NCI-H2107 (cell line): ENCODE measurements at places on chromosomes 3 and 15.

DNA sequence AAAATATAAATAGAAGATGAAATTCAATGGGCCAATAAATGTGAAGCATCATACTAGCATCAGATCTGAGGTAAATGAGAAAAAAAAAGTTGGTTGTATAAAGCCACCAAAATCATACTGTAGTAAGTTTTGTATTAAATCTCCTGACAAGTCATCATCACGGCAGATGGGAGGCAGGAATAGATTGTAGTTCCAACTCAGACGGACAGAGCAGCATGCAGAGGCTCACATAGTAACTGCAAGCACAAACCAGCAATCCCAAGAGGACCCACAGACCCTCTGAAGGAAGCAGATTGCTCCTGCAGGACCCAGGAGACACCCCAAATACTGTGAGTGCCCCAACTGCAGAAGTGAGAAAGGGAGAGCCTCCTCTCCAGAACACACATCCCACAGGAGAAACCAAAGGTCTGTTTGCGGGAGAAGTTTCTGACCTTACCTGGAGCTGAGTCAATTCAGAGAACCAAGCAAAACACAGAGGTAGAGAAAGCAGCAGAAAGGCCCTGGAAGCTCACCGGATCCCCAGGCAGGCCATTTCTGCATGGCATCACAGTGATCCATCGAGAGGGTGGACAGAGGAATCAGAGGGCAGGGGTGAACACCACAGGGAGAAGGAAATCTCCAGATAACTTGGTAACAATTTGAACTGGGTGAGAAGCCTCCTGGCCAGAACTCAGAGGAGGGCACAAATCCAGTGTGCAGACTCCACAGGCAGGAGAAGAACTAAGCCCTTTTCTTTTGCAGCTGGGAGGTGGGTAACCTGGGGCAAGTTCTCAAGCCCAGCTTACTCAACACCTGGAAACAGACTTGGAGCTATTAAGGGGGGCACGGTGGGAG lies 141.6 kb upstream of the ARHGEF26 start:
- no peak for DNase-seq

GRCh38 chr3:3771567-3771966 lies 27.7 kb upstream of the LRRN1 start:
- no peak for DNase-seq

DNA sequence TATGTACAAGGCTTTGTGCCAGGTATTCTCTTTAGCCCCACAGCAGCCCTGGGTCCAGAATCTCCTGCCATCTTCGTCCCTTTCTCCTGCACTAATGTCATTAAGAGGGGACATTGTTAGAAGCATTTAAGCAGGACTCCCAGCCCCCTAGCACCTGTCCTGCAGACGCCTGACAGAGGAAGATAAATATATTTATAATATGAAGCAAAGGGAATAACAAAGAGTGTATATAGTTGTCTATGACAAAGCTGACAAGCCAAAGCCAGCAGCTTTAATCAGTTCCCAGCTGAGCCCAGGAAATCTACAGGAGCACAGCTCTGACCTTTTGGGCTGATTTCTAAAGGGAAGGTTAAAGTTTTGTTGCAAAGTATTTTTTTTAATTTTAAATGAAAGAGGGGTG lies 96.0 kb downstream of the MEGF11 start:
- no peak for DNase-seq

DNA sequence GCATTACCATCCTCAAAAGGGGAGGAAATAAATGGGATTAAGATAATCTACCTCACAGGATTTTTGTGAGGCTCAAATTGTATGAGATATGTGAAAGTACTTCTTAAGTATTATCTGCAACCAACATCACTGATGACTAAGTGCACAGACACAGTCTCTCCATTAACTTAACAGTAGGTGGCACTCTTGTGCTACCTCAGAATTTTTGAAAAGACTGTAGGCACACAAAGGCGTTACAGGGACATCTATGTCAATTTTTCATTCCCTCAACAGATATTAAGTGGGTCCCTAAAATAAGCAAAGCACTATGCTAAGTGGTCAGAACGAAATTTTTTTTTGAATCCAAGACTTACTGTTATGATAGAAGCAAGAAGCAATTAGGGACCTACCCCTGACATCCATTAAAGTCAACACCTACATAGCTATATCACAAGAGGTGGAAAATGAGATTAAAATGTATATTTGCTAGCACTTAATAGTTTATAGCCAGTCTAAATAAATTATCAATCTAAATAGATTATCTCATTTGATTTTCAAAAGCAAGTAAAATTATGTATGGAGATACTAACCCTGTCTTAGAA lies 52.9 kb downstream of the RYK start:
- no peak for DNase-seq

GRCh38 chr3:17398959-17399551 lies 343.4 kb downstream of the TBC1D5 start:
- DNase-seq: no peak

GRCh38 chr3:125211523-125212090 lies 941 bp downstream of the SLC12A8 start:
- no peak for DNase-seq
